ENCODE measurements at places on chromosomes 3 and 15. TPM values are rescaled to one million over a fixed set of nuclear protein-coding genes. Genes with fewer than 3 reads are reported as not detected.

GPR160 gene
- total RNA-seq: 3.9 TPM

VGLL3 gene
- total RNA-seq: 14.3 TPM

- H3K27me3 ChIP-seq: no peaks in the 10 kb centered on the region
- no peak overlapping the region for H3K4me3 ChIP-seq
- H3K27ac ChIP-seq: peak overlapping the region; percentile 77
- H3K4me1 ChIP-seq: peaks cover 4% of the 10 kb centered on the region
- no peaks in the 10 kb centered on the region for H3K36me3 ChIP-seq
Observed at GRCh38 chr3:129936757-129937156, 37.8 kb upstream of the TRH start.

- no peaks in the 10 kb centered on the region for H3K36me3 ChIP-seq
- H3K4me1 ChIP-seq: no peaks in the 10 kb centered on the region
- H3K4me3 ChIP-seq: no peak within 1 kb of the TSS
- H3K27ac ChIP-seq: no peak within 1 kb of the TSS
Observed at GRCh38 chr3:184096811-184097383, at the start of gene HTR3E. Gene HTR3E (plus strand): TSS chr3:184097064. CDS start chr3:184097530, 466 bp downstream.

DNA sequence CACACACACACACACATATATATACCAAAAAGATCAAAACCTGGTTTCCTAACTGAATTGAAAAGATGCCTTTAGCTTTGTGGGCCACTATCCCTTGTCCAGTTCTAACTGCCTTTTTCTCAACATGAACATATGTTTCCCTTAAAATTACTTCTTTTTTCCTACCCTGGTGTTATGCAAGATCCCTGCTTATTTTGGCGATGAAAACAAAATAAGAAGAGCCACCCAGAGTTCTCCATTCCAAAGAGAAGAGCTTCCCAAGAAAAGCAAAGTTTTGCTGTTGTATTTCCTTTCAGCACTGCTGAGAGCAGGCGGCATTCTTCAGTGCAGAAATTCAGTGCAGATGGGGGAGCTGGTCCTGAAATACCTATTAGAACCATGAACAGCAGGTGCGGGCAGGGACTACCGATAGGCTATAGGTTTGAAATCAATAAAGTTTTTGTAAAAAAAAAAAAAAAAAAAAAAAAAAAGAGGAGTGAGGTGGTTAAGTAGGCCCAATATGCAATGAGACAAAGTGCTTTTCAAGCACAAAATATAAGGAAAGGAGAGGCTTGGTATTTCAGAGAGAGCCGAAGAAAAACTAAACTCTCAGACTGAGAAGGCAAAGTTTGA is 238.0 kb downstream of the FOXP1 start:
- no peak overlapping the region for H3K4me3 ChIP-seq
- no peaks in the 10 kb centered on the region for H3K27me3 ChIP-seq
- H3K36me3 ChIP-seq: no peaks in the 10 kb centered on the region

GRCh38 chr3:119703820-119704531 is 1.2 kb downstream of the CFAP91 start:
- no peak overlapping the region for H3K27ac ChIP-seq
- no peaks in the 10 kb centered on the region for H3K36me3 ChIP-seq
- H3K4me3 ChIP-seq: peak overlapping the region; percentile 55
- DNase-seq: no peak

GRCh38 chr3:186432944-186433732 is 71.1 kb upstream of the DGKG start:
- no peak for DNase-seq
- no peak overlapping the region for H3K4me3 ChIP-seq
- H3K36me3 ChIP-seq: no peaks in the 10 kb centered on the region
- no peak overlapping the region for H3K27ac ChIP-seq

DNA sequence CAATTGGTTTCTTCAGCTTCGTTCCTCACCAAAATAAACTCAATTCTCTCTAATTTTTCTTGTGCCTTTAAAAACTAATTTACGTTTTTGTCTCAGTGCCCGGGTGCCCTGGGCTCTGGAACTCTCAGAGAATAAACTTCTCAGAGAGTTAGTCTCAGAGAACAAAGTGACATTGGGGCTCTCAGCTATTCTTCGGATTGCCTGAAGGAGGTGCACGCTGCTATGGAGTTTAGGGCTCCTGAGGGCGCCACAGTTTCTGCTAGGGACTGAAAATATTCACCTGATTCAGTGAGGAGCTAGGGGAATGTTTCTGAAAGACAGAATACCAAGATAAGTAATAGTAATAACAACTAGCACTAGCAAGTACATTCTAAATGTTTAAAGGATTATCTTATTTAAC is 22.7 kb downstream of the ZIC4 start:
- no peak for DNase-seq
- H3K4me1 ChIP-seq: no peaks in the 10 kb centered on the region
- no peak overlapping the region for H3K27ac ChIP-seq
- no peaks in the 10 kb centered on the region for H3K27me3 ChIP-seq

DNA sequence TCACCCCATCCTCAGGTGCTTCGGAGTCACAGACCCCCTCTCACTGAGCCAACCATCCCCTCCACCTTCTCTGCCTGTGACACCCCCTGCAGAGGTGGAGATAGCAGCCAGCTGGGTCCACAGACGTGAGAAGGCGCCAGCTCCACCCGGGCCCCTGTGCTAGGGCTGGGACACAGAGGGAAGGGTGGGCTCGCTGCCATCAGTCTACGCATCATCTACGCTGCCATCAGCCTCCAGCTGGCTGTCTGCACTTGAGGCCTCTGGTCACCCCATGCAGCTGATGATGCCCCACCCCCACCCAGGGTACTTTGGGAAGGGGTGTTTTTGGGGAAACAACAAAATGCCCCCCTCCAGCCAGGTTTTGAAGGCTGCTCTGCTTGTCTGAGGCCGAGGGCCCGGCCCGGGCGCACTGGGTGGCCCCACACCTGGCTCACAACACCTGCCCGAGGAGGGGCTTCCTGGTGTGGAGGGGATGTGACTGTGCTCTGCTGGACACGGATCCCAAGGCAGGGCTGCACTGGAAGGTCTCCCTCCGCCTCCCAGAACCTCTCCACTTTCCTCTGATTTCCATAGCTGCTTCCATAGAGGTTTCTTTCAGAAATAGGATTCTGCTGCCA is 163.4 kb upstream of the IQSEC1 start:
- no peak overlapping the region for H3K27ac ChIP-seq
- no peaks in the 10 kb centered on the region for H3K27me3 ChIP-seq
- H3K36me3 ChIP-seq: no peaks in the 10 kb centered on the region
- no peak for DNase-seq
- H3K4me1 ChIP-seq: peaks cover 7% of the 10 kb centered on the region

DNA sequence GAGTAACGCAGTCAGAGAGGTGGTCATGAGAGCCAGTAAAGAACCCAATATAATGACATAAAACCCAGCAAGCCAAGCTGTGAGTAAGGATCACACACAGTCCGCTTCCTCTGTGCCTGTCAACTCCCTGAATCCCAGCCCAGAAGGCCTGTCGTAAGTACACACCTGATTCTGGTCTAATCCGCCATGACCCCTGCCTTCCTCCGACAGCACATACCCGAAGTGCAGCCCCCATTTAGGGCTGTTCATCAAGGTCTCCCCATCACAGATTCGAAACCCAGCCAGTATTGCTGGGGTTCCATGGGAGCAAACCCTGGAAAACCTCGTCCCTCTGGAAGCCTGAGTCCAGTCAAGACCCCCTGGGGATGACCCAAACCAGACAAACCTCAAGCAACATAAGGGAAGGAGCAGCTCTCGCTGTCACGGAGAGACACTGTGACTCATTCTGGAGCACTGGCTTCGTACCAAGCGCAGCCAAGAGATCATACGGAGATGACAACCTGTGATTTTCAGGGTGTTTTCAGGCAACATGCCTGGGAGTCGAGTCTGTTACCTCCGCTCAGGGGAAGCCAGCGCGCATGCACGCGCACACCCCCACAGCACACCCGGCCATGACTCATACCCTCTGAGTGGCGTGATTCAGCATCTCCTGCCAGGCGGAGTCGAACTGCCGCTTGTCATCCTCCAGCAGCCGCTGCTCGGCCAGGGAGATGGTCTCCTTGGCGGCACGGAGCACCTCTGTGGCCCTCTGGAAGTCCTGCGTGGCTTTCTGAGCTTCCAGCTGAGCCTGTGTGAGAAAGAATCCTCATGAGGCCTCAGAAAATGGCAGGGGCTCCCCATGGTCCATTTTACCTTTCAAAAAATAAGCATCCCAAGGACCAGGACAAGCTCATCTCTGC is 63.0 kb downstream of the SH3BP5 start:
- H3K4me1 ChIP-seq: peaks cover 34% of the 10 kb centered on the region
- H3K36me3 ChIP-seq: no peaks in the 10 kb centered on the region
- DNase-seq: peak; percentile 49
- H3K27me3 ChIP-seq: no peaks in the 10 kb centered on the region
- peak overlapping the region; percentile 69 for H3K27ac ChIP-seq
- H3K4me3 ChIP-seq: no peak overlapping the region

DNA sequence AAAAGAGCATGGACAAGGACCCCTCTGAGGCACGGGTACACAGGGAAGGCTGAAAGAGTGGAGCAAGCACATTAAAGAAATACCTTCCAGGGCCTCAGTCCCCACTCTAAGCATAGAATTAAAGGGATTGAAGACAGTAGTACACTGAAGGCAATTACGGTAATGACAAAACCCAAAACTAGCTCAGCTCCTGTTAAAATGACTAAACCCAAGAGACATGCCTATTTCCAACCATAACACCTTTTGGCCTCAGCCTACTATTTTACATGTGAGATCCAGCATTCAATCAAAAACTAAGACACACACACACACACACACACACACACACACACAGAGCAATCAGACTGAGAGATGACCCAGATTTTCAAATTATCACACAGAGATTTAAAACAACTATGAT is 19.8 kb downstream of the MAP4 start:
- no peak overlapping the region for H3K4me3 ChIP-seq
- H3K27me3 ChIP-seq: no peaks in the 10 kb centered on the region
- peaks cover 23% of the 10 kb centered on the region for H3K4me1 ChIP-seq
- no peaks in the 10 kb centered on the region for H3K36me3 ChIP-seq
- H3K27ac ChIP-seq: peak overlapping the region; percentile 17

DNA sequence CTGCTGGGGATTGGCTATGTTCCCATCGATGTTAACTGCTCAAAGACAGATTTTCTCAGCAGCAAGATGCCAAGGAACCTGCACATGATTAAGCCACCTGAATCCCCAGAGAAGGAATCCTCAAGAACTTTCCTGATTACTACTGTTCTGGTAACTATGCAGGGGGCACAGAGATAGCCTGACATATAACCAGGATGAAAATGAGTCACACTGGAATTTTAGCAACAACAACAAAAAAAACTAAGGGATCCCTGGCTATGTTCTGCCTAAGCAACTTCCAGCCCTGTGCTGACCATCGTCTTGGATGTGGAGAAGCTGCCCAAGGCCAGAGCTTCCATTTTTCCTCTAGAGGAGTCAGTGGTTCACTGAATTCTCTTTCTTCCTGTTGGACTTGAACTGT is 13.8 kb downstream of the RIOX2 start:
- no peak overlapping the region for H3K4me3 ChIP-seq
- no peaks in the 10 kb centered on the region for H3K36me3 ChIP-seq
- H3K27ac ChIP-seq: no peak overlapping the region
- H3K27me3 ChIP-seq: no peaks in the 10 kb centered on the region

GRCh38 chr3:65619451-65619881 is 419.3 kb downstream of the MAGI1 start:
- DNase-seq: no peak
- H3K27me3 ChIP-seq: no peaks in the 10 kb centered on the region
- H3K4me3 ChIP-seq: no peak overlapping the region

GRCh38 chr3:49339581-49339940 is 292 bp downstream of the USP4 start:
- H3K36me3 ChIP-seq: no peaks in the 10 kb centered on the region
- no peaks in the 10 kb centered on the region for H3K27me3 ChIP-seq
- H3K27ac ChIP-seq: peak overlapping the region; percentile 94
- DNase-seq: peak; percentile 45
- H3K4me3 ChIP-seq: peak overlapping the region; percentile 92

All from testis (tissue), 5 donors.